ENCODE measurements at places on chromosomes 6 and 20. TPM values are rescaled to one million over a fixed set of nuclear protein-coding genes. Genes with fewer than 3 reads are reported as not detected.

Gene PPIL6
- total RNA-seq = 0.95 TPM

Gene SLC17A3
- total RNA-seq = 0.23 TPM

Gene TSPYL4
- total RNA-seq = 21.1 TPM

Gene GCNT2
- total RNA-seq = 71.1 TPM

Gene SNPH
- 8.4 TPM for total RNA-seq

Gene PTK6
- total RNA-seq = not detected

DNA sequence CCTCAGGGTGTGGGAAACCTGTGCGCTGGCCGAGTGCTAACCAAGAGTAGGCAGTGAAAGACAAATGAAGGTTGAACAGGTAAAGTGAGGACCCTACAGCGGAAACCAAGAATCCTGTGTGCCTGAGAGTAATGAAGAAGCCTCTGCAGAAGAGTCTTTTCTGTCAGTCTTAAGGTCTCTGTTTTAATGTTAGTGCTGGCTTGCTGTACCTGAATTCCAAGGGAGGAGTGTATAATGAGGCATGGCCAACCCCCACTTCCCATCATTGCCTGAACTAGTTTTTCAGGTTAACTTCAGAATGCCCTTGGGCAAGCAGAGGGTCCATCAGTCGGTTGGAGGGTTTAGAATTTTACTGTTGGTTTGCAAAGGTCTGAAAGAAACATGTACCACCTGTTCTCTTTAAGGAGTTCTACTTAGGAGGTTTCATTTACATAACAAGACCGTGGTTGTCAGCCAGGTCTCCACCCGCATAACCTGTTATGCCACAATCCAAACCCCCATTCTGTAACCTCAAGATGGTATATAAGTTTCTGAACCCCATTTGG is 589 bp upstream of the PDCD2 start:
- DNase-seq = no peak
- peak overlapping the region; percentile 98 for H3K4me3 ChIP-seq
- H3K36me3 ChIP-seq = peaks cover 24% of the 10 kb centered on the region

DNA sequence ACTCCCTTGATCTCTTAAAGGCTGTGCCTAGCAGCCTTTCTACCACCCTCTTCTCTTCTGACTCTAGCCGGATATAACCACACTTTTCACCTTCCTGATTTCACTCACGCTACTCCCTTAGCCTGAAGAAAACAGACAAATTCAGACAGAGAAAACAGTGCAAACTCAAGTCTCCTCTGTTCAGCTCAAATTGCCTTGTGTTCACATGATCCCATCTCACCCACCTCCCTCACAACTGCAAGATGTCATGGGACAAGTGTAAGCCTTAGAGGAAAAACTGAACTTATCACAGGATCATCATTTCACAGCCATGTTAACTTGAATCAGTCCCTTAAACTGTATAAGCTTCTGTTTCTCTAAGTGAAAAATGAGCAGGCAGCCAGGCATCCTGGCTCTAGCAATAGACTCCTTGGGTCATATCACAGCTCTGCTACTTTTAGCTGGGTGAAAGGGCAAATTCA is 66.5 kb upstream of the TENT5A start:
- DNase-seq = no peak
- H3K36me3 ChIP-seq = no peaks in the 10 kb centered on the region
- peaks cover 2% of the 10 kb centered on the region for H3K27me3 ChIP-seq
- no peak overlapping the region for H3K4me3 ChIP-seq

DNA sequence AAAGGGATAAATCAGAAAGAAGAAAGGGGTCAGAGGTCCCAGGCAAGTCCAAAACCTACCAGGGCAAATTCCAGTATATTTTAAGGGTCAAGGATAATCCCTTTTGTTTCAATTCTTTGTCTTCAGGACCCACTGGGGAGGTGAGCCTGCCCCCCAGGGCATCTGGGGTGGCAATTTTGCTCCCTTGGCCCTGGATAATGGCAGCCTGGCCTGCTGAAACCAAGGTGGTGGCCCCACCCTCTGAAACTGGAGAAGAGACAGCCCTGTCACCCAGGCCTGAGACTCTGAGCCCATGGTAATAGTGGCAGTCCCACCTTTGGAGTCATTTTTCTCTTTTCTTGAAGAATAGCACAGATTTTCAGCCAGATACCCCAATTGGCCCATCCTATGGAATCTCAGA is 118.1 kb downstream of the C6orf58 start:
- DNase-seq = no peak
- H3K27ac ChIP-seq = no peak overlapping the region
- no peaks in the 10 kb centered on the region for H3K27me3 ChIP-seq
- H3K4me1 ChIP-seq = no peaks in the 10 kb centered on the region
- no peak overlapping the region for H3K4me3 ChIP-seq

- peaks cover 7% of the 10 kb centered on the region for H3K36me3 ChIP-seq
- no peak overlapping the region for H3K4me3 ChIP-seq
- H3K27me3 ChIP-seq = no peaks in the 10 kb centered on the region
- DNase-seq = no peak
Measured at GRCh38 chr6:145954985-145955384, 9.2 kb downstream of the SHPRH start.

DNA sequence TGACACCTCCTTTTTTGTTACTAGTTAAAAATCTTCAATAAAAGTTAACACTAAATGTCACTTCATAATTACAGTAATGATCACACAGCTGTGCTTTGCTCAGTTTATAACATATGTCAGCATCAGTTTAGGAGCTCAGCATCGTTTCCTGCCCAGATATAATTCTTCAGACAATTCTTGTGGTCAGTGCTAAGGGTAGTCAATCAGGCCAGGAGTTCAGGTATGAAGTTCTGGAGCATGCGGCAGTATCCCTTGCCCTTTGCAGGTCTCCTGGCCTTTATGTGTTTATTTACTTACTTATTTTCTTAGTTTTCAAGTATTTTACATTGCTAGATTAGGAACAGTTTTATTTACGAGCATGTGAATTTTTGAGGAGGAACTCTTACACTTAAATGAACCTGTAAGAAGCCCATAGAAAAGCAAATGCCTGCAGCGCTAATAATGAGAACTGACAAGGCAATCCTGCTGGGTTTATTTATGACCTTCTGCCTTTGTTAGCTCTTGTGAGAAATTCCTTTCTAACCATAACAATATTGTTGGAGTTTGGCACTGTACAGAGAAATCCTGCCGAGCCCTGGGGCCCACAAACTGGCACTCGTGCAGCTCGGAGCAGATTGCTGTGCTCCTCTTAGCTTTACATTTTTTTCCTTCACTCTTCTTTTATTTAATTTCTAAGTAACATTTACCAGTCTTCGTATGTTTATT is 252.8 kb downstream of the TMEM242 start:
- H3K27ac ChIP-seq = no peak overlapping the region
- H3K36me3 ChIP-seq = no peaks in the 10 kb centered on the region
- no peak for DNase-seq
- peaks cover 1% of the 10 kb centered on the region for H3K27me3 ChIP-seq

DNA sequence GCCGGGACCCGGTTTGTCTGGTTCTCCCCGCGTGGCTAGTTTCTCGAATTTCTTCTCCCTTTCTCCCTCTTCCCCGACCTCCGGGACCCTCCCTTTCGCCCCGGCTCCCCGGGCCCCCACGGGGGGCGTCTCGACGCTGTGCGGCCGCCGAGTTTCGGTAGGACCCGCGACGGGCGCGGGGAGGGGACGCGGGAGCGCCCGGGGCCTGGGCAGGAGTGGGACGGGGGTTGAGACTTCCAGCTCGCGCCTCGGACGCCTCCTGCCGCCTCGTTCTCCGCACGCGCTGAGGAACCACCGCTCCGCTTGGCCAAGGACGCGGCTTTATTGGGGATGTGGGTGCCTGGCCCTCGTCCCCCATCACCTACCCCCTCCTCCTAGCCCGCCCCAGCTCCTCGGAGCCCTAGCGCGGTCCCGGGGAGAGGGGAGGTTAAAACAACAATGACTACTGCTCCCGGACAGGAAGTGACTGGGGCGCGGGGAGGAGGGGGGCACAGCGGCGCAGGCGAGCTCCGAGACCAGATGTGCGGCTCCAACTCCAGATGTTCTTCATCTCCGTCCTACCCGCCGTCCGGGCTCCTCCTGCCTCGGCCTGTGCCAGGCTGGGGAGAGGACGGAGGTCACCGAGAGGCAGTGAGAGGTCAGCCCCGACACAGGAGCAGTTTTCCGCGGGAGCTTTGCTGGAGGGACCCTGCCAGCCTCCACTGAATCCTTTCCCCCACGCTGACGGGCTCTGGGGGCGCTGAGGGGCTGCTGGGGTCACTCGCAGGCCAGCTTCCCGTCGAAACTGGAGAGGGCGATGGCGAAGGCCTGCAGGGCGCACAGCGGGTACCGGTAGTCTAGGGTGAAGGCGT is 917 bp upstream of the TEAD3 start:
- H3K27ac ChIP-seq = no peak overlapping the region
- H3K27me3 ChIP-seq = peaks cover 27% of the 10 kb centered on the region
- peaks cover 29% of the 10 kb centered on the region for H3K4me1 ChIP-seq
- peaks cover 11% of the 10 kb centered on the region for H3K36me3 ChIP-seq
- peak; percentile 46 for DNase-seq

GRCh38 chr20:57162362-57162652 is 104.1 kb downstream of the BMP7 start:
- no peak for DNase-seq
- H3K27me3 ChIP-seq = peaks cover 5% of the 10 kb centered on the region
- H3K4me3 ChIP-seq = no peak overlapping the region
- peaks cover 5% of the 10 kb centered on the region for H3K4me1 ChIP-seq
- H3K36me3 ChIP-seq = no peaks in the 10 kb centered on the region

DNA sequence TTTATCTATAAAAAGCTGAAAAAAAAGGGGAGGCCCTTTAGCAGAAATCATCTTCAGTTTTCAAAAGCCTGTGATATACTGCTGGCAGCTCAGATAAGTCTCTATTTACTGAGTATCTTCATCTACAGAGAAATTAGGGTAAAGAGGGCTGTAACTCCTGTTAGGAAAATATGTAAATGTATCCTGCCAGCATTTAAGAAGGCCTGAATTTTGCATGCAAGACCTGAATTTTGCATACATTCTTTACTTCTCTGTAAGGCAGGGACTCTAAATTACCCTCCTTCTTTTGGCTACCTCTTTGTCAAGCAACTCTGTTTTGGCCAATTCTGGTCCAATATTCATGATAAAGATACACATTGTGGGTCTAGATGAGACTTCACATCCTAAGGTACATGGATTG is 150.6 kb upstream of the SPACA1 start:
- H3K36me3 ChIP-seq = no peaks in the 10 kb centered on the region
- H3K4me3 ChIP-seq = no peak overlapping the region
- no peaks in the 10 kb centered on the region for H3K27me3 ChIP-seq
- no peak overlapping the region for H3K27ac ChIP-seq
- no peak for DNase-seq

DNA sequence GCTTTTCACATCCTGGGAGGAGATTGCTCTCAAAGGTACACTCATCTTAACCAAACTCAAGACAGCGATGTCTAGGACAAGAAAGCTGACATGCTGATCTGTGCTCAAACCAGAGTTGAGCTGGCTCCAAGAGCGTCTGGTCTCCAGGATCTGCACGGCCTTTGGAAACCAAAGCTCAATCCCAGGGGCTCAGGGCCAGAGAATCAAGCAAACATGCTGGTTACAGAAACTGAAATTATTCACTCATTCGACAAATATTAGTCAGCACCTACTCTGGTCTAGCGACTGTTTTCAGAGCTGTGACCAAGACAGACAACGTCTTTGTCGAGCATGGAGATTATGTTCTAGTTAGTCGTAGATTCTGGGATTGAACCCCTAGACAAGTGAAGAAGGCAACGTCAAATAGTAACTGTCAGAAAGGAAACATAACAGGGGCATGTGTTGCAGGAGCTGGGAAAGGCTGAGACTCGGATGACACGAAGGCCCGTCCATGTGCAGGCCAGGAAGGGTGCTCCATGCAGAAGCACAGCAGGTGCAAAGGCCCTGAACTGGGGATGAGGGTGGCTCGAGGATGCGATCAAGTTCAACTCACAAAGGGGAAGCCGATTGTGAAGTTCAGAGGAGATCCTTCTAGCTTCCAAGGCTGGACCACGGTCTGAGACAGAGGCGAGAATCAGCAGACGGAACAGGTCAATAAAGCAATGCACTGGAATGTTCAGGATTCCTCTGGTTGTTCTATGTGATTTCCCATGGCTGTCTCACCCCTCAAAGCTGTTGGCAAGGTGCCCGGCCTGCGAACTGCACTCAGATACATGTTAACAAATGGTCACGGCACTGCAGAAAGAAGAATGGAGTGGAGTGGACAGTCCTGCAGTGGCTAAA is 12.5 kb upstream of the PCK1 start:
- no peaks in the 10 kb centered on the region for H3K36me3 ChIP-seq
- H3K27me3 ChIP-seq = peaks cover 1% of the 10 kb centered on the region
- DNase-seq = no peak
- peaks cover 9% of the 10 kb centered on the region for H3K4me1 ChIP-seq

- no peaks in the 10 kb centered on the region for H3K27me3 ChIP-seq
- no peak overlapping the region for H3K4me3 ChIP-seq
- peaks cover 5% of the 10 kb centered on the region for H3K4me1 ChIP-seq
- no peak for DNase-seq
- H3K27ac ChIP-seq = no peak overlapping the region
Measured at GRCh38 chr6:36559011-36559793, 11.9 kb upstream of the STK38 start.

DNA sequence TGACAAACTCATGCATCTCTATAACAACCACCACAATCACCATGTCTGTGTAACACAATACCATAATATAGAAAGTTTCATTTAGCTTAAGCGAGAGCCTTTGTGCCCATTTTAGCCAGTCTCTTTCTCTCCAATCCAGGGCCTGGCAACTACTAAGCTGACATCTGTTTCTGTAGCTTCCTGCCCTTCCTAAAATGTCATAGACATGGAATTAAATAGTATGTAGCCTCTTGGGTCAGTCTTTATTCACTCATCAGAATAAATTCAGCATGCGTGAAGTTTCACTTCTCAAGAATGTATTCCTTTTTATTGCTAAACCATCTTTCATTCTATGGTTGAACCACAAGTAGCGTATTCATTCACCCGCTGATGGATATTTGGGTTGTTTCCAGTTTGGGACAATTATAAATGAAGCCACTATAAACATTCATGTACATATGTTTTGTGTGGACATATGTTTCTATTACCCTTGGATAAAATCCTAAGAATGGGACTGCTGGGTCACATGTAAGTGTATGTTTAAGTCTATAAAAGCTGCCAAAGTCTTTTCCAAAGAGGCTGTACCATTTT is 1.7 kb upstream of the TREM2 start:
- no peaks in the 10 kb centered on the region for H3K4me1 ChIP-seq
- no peak overlapping the region for H3K27ac ChIP-seq
- H3K27me3 ChIP-seq = peaks cover 8% of the 10 kb centered on the region
- no peak for DNase-seq

DNA sequence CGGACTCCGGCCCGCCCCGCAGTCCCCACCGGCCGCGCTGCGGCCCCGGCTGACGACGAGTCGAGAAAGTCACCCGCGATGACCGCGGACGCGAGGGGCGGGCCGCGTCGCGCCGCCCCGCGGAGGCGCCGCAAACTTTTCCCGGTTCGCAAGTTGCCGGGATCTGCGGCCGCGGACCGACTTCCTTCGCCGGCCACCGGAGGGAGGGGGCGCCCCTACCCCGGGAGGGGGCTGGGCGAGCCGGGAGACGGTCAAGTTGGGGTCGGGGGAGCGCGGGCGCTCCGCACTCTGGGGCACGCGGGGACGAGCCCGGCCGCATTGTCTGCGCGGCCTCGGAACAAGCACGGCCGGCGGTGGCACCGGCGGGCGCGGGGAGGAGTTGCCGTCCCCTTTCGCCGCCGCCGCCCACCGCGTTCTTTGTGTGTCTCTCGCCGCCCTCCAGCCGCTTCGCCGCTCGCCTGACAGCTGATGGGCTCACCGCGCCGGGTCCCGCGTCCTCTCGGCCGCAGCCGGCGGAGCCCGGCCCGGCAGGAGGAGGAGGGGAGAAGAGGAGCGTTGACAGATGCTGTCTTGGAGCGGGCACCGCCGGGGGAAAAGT is 131.6 kb downstream of the OGFRL1 start:
- peaks cover 11% of the 10 kb centered on the region for H3K4me1 ChIP-seq
- H3K4me3 ChIP-seq = peak overlapping the region; percentile 98
- H3K36me3 ChIP-seq = peaks cover 5% of the 10 kb centered on the region
- H3K27ac ChIP-seq = no peak overlapping the region
- peak; percentile 56 for DNase-seq

GRCh38 chr6:156182356-156182755 is 594.8 kb upstream of the ARID1B start:
- H3K36me3 ChIP-seq = no peaks in the 10 kb centered on the region
- peaks cover 8% of the 10 kb centered on the region for H3K4me1 ChIP-seq
